ENCODE measurements at places on chromosomes 11 and 22.

DNA sequence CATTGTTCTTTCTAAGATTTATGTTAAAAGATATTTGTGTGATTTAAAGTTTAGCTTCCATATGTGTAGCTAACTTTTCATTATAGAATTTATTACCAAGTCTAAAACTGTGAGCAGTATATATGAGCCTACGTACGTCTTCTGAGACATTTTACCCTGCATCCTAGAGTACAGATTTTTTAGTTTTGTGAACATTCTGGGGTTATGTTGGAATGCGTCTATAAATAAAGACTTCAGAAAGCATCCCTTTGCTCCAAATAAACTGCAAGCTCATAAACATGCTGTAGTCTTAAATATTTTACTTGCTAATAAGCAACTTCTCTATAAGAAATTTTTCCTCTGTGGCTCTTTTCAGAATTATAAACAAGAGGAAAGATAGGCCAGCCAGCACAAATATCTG, 236.5 kb downstream of the DDX10 start:
- DNase-seq = no peak

DNA sequence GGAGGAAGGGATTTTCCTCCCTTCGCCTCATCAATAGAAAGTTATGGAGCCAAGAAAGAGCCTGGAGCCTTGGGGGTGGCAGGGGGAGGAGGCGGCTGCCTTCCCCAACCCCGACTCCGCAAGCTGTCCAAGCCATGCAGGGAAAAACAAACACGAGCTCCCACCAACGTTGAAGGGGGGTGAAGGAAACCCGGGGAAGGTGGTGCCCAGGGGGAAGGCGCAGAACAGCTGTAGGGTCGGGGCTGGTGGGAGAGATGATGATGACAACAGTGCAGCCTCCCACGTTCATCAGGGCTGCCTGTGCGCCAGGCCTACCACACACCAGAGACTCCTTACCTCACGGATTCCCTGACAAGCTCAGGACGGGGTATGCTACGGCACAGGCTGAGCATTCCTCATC, 73.5 kb downstream of the SCUBE1 start:
- no peak for DNase-seq

DNA sequence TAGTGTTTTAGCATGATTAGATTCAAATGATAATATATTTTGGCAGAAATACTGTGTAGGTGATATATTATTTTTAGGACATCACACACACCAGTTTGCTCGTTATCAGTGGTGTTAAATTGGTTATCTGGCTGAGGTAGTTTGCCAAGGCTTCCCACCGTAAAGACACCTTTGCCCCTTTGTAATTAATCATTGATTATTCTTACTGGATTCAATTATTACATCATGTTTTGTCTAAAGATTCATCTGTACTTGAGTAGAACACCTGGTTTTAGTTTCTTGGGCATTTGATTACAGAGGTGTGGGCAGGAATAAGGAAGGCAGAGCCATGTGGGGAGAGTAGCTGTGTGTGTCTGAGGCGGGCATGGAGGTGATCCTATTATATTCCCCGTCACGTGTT, 39.5 kb upstream of the ST14 start:
- no peak for DNase-seq

DNA sequence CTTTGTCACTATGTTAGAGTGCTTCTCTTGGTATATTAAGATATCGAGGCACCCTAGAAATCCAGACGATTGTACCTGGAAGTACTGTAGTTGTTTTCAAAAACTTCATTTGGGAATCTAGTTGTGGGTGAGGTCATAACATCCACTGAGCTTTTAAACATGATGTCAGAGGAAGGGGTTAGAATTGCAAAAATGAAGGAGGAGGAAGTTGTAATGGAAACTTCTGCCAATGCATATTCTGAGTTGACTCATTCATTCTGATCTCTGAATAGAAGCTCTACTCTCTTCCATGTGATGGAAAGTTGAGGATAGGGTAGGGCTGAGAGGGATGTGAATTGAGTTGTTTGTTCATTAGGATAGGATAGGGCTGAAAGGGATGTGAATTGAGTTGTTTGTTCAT, 7.7 kb downstream of the CD44 start:
- DNase-seq = no peak

DNA sequence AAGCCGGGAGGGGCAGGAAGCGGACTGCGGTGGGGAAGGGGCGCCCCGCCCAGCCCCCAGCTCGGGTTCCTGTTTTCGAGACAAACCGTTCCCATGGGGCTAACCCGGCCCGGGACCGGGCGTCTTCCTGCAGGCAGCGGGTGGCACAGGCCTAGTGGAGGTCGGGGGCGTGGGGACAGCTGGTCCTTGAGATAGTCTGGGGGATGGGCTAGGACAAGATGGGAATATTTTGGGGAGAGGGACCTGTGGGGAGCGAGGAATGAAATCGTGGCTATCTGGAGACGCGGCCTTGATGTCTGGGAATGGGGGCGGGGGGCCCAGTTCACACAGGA, 1.2 kb upstream of the RASGRP2 start:
- no peak for DNase-seq

DNA sequence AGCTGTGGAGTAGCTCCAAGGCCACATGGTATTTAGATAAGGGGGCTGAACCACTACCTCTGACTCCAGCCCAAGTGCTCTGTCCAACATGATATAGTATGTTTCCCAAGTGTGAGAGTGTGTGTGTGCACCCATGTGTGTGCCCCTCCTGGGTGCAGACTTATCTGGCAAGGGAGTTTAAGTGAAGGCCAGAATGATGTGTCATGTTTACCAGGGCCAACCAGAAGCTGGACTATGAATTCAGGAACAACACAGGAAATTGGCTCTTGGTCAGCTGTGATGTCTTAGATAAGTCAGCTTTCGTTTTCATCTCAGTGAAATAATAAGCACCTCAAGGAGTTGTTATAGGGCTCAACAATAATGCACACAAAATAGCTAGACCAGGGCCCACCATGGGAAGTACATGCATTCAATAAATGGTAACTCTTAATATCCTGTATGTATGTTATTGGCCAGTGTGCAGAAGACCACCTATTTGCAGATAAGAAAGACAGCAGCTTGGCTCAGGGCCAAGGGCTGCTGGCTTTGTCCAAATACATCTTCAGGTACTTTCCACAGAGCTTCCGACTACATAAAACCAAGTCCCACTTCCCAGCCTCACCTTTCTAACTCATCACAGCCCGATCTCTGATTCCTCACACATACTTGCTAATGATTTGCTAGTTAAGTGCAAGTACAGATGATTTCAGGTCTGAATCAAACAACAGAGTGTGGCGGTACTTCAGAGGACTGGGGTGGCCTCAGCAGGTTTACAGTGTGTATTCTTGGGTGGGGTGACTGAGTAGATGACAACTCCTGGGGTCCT, 120.9 kb downstream of the ME3 start:
- no peak for DNase-seq

DNA sequence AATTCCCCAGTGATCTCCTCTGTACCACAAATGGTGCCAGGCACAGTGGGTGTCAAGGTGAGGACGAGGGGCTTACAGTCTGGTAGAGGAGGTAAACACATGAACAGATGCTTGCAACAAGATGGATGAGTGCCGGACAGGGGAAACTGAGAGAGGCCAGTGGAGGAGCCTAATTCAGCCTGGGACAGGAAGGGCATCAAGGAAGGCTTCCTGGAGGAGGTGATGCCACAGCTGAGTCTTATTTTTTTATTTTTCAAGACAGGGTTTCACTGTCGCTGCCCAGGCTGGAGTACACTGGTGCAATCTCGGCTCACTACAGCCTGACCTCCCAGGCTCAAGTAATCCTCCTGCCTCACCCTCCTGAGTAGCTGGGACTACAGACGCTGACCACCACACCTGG, 18.8 kb upstream of the NEFH start:
- DNase-seq = no peak

DNA sequence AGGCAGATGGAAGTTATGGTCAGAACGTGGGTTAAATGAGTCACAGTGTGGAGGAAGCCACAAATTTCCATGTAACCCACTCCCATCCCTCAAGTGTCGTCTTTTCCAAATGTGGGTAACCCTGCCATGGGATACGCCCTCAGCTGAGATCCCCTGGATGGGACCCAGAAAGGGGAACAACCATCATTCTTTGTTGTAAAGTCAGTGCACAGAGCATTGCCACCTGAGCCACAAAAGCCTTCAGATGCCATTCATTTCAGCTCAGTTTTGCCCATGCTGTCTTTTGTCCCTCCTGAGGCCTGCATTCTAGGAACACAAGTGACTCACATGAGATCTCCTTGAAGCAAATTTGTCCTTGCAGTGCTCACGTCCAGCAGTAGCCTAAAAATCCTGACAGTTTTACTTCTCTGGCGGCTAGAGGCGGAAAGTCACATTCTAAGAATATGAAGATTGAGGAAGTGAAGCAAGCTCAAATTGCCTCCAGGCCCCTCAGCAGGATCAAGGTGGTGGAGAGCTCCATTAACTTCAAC, 30.6 kb downstream of the MMP13 start:
- DNase-seq = no peak

DNA sequence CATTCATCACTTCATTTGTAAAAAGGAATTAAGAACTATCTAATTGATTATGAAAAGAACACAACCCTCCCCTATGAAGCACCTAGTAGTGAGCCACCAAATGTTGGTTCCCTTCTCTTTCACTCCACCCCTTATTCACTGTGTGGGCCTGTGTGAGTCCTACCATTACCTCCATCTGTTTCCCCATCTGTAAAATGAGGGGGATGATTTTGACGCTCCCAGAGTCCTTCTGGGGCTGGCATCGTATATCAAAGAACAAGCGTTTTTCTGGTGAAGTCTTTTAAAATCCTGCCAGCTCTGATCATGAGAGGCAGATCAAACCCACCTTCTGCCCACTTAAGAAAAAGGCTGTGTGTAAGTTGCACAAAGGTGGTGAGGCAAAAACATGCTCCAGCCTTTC, 96.6 kb upstream of the SEZ6L start:
- DNase-seq = no peak

- DNase-seq = no peak
Observed at GRCh38 chr22:49969751-49970527, 9.4 kb downstream of the PIM3 start.

GRCh38 chr22:33521879-33522665, 398.2 kb downstream of the LARGE1 start:
- no peak for DNase-seq

- no peak for DNase-seq
Observed at GRCh38 chr22:49678137-49678841, 149.4 kb downstream of the BRD1 start.

- DNase-seq = no peak
Observed at GRCh38 chr11:8283465-8284230, 20.0 kb upstream of the LMO1 start.

GRCh38 chr11:70505761-70506657, 107.7 kb downstream of the CTTN start:
- DNase-seq = no peak

- no peak for DNase-seq
Observed at GRCh38 chr11:118621071-118621783, 13.8 kb downstream of the PHLDB1 start.

All from left renal pelvis (tissue), 4 donors.